Stomach (tissue), 19 donors: ENCODE measurements at places on chromosomes 5 and 9.

DNA sequence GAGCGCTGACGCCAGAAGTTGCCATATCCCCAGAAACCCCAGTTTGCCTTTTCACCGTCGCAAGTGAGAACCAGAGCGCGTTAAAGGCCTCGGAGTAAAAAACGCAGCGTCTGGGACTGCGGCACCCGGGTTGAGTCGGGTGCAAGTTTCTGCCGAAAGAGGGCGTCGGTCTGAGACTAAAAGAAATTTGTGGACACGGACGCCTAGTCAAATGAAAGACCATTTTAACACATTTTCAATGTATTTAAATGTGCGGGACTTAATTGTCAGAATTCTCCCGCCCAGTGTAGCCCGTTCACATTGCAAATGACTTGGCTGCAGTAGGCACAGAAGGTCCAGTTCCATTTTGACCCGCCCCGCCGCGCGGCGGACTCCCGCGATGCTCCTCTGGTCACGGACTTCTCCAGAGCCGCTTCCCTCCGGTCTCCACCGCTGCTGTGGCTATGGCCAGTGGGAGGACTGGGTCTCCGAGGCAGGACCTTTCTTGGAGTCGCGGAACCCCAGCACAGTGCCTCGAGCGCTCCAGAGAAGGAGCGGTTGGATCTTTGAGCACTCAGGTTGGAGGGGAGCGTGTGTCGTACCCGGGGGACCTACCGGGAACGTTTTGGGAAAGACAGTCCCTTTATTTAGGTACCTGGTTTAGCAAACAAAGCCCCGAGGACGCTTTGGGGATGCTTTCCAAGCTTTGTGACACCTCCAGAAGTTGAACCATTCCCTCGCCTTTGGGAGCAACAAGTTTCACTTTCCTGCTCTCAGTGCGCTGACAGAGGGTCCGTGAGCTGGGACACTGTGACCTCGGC, 1.2 kb upstream of the NPR3 start:
- peak; percentile 91 for DNase-seq

DNA sequence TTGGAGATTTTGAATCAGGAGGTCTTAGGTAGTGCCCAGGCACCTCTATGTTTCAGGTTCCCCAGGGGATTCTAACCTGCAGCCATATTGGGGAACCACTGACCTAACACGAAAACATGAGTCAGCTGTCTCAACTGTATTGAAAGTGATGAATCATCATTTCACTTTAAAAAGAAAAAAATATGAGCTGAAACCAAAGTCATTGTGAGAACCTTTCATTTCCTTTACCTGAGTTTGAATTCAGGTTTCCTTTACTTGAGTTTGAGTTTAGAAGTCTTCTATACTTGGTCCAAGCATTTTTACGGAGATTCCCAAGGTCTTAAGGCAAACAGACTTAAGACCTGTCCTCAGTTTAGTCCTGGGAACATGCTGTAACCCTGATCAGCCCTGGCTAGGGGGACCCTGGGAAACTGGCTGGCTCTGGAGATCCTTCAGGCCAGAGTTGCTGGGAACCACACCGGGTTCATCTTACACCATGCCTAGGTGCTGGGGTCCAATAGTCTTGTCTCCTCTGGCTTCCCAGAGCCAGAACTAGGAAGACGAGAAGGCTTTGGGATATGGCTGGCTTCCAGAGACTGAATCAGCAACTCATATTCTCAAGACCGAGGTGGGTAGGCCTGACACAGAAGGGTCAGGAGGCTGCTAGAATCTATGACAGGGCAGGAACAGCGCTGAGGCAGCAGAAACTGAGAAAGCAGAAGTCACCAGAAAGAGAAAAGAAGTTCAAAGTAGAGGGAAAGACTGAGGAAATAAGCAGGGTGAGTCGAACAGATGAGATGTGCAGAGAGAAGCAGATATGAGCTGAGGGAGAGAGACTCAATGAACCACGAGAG, 16.4 kb upstream of the PDCD1LG2 start:
- peak; percentile 20 for DNase-seq

DNA sequence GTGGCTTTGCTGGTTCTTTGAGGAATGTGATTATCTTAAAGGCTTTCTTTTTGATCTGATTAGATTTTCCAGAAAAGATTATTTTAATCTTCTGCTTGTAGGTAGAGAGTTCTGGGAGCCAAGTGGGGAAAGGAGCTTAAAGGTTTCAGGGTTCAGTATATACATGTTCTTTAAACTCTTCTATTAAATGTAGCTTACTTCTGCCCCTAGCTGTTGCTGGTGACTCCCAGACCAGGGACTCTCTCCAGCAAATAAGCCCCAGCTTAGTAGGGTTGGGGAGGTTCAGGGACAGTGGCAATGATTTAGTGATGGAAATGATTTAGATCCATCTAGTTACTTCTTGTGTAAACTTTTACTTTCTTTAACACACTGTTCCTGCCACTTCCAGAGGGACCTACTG, 72.2 kb downstream of the SLC12A2 start:
- no peak for DNase-seq

DNA sequence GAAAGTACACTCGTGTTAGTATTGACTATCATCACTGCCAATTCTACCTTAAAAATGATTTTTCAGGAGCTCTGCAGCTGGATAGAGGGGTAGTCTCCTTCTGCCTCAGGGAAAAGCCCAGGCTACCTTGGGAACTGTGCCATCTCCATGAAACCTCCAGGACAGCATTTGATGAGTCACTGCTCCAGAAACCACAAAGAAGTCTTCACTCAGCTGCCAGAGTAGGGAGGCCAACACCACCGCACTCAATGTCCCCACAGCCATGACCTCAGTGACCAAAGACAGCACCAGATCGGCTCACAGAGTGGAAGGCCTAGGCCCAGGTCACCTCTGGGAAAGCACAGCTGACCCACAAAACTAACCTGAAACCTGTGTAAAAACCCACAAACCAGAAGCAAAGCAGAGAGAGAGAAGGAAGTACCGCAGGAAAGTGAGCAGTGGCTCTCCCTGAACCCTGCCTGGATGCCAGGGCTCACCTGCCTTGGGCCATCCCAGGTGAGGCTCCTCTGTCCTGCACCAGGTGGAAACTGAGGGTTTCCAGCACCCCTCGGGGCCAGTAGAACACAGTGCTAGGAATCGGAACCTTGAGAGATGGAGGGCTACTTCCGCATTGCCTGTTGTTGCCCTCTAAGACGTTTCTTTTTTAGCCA, 30.0 kb downstream of the S1PR3 start:
- no peak for DNase-seq

GRCh38 chr5:55429221-55429612, 105.5 kb downstream of the PLPP1 start:
- no peak for DNase-seq

- DNase-seq: no peak
Measured at GRCh38 chr5:146909255-146910068, 30.9 kb upstream of the PPP2R2B start.

GRCh38 chr9:83339435-83339834, 198.8 kb downstream of the FRMD3 start:
- no peak for DNase-seq

DNA sequence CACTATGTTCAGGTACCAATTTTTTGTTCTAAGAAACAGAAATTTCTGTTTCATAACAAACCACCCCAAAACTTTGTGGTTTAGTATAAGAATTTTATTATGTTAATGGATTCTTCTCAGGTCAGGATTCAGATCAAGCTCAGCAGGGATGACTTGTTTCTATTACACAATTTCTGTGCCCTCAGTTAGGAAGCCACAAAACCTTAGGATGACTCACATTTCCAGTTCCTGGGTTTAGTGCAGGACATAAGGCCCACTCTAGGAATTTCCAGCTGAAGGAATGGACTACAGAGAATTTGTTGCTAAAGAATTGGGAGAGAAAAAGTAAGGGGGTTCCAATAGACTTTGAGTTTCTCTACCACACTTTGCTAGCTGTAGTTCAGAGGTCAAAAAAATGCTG, 629.3 kb downstream of the ANXA1 start:
- no peak for DNase-seq

DNA sequence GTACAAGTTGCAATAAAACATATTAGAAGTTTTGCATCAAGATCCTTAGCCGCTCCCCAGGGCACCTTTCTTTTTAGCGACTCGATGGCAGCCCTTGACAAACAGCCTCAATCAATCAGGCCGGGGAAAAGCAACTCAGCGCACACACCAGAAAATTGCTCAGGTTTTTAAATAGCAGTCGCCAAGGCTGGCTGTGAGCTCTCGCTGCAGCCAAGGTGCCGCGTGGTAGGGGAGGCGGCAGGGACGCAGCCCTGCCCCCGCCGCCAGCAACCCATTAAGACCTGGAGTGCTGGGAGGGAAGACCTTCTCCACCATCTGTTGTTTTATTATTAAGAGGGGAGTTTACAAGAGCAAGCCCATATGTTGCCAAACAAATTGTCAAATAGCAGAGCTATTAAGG, 22.6 kb downstream of the ASS1 start:
- peak; percentile 59 for DNase-seq

DNA sequence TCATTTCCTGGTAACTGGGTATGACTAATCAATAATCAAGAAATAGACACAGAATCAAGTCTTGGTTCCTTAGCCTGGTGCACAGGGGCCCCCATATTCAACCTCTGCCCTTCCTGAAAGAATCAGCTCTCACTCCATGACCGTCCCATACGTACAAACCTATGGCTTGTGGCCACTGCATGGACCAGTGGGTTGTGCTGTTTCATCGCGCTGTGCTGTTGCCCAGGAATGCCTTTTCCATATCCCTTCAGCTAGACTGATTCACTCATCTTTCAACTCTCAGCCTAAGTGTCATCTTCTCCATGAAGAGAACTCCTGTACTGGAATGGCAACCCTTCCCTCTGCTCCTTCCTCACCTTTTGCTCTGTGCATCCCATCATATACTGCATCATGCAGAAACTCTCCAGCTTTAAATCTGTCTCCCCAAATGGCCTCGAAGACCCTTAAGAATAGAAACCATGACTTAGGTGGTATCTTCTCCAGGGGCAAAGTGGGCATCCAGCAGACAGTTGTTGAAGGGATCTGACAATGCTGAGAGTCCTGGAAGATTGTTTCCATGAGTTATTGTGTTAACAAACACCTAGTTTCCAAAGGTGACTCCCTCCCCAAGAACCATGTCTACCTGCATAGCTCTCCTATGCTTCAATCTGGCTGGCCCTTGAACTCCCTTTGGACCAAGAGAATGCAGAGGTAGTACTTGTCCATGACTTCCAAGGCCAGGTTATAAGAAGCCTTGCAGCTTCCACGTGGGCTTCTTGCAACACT, 180.8 kb downstream of the ACTL7B start:
- no peak for DNase-seq

DNA sequence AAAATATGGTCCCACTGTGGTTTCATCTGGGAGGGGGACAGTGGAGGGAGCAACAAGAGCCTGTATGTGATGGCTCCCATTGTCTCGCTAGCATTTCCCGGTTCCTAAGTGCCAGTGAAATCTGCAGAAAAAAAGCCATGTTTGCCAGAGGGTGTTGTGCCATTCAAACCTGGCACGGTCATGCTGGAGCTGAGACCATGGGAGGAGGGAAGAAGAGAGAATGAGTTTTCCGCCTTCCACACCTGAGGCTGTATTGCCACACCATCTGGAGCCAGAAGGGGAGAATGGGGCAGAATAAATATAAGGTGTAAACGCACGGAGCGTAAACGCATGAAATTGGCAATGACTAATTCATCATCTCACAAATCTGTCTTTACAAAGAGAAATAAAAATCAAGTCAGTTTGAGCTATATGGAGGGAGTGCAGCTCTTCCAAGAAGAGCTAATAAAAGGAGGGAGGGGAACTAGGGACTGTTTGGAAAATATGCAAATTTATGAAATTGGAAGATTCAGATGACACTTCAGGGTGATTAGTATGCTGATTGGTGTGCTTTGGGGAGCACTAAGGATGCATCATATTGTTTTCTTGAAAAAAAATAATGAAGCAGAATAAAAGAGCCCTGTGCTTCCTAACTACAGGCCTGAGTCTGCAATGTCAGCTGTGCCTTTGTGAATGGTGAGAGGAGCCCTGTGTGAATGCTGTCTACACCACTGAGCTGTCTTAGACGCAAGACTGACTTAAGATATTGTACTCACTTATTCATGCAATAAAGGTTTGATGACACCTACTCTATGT, 237.9 kb downstream of the NSG2 start:
- peak; percentile 10 for DNase-seq

DNA sequence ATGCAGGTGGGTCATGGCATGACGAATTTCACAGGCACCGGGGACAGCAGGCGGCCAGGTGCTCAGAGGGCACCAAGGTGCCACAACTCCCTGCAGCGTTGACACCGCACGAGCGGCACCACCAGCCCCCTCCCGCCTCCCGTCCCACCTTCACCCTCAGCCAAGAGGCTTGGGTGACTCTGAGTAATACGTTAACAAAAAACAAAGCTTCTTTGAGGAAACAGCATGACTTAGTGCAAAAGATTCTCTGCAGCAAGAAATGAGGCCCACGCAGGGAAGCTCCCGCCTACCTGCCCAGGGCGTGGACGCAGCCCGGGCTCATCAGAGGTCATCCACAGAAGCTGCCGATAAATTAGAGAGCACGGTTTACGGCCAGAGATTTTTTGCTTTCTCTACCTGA, 4.1 kb downstream of the TMEM250 start:
- DNase-seq: no peak

- no peak for DNase-seq
Measured at GRCh38 chr5:116861097-116861496, 286.5 kb upstream of the SEMA6A start.

DNA sequence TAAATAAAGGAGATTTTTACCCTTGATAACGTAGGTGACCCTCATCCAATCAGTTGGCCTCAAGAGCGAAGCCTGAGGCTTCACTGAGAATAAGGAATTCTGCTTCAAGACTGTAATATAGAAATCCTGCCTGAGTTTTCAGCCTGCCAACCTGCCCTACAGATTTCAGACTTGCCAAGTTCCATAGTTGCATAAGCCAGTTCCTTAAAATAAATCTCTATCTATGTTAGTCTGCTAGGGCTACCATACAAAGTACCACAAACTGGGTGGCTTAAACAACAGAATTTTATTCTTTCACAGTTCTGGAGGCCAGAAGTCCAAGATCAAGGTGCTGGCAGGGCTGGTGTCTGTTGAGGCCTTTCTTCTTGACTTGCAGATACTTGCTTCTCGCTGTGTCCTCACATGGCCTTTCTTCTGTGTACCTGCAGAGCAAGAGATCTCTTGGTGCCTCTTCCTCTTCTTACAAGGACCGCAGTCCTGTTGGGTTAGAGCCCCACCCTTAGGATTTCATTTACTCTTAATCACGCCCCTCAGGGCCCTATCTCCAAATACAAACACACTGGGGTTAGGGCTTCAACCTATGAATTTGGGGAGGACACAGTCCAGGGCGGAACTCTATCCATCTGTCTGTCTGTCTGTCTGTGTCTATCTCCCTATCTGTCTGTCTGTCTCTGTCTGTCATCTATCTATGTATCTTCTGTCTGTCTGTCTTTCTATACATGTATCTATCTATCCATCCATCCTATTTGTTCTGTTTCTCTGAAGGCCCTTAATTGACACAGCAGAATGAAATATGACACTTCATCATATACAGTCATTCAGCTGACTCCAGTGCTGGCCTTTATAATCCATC, 17.0 kb upstream of the CMBL start:
- no peak for DNase-seq

GRCh38 chr9:128391956-128392301, 20.8 kb downstream of the URM1 start:
- no peak for DNase-seq

DNA sequence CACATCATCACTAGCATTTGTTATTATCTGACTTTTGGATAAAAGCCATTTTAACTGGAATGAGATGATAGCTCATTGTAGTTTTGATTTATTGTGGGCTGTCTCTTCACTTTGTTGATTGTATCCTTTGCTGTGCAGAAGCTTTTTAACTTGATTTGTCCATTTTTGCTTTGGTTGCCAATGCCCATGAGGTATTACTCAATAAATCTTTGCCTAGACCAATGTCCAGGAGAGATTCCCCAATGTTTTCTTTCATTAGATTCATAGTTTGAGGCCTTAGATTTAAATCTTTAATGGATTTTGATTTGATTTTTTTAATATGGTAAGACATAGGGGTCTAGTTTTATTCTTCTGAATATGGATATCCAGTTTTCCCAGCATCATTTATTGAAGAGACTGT, 28.8 kb upstream of the SMARCA2 start:
- no peak for DNase-seq
